ENCODE measurements at places on chromosomes 1 and 21.
A peak's percentile ranks its signal among the peaks of the same experiment; 100 is the strongest.

DNA sequence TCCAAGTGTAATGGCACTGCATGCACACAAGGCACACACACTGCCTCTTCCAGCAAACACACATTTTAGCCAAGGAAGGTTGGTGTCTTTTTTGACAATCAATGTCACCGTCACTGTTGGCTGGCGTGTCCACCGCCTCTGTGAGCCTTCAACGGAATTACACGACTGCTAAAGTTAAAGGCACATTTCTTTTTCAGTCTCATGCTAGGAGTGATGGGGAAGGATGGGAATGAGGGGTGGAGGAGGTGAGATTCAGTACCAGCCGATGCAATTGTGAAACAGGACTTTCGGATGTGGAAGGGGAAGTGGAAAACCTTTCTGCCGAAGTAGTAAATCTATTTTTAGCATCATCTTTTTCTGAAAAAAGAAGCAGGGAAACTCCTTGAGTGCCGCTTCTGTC is 1.4 kb downstream of the ELAVL4 start:
- DNase-seq: no peak

GRCh38 chr1:113459279-113459678 is 69.0 kb downstream of the MAGI3 start:
- no peak for DNase-seq

GRCh38 chr1:162384601-162385279 is 3.2 kb downstream of the C1orf226 start:
- no peak for DNase-seq

GRCh38 chr1:204417074-204417997 is 5.7 kb upstream of the PPP1R15B start:
- no peak for DNase-seq

- no peak for DNase-seq
Measured at GRCh38 chr1:172430128-172430454, 9.6 kb downstream of the C1orf105 start.

DNA sequence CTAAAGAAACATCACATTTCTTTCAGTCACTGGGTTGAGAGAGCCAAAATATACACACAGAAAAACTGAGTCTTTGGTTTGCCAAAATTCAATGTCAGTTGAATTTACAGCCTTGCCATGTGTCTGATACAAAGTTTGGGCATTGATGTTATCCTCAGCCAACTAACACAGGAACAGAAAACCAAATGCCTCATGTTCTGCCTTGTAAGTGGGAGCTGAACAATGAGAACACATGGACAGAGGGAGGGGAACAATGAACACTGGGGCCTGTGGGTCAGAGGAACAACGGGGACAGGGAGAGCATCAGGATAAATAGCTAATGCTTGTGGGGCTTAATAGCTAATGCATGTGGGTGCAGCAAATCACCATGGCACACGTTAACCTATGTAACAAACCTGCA is 39.6 kb upstream of the C21orf91 start:
- no peak for DNase-seq

DNA sequence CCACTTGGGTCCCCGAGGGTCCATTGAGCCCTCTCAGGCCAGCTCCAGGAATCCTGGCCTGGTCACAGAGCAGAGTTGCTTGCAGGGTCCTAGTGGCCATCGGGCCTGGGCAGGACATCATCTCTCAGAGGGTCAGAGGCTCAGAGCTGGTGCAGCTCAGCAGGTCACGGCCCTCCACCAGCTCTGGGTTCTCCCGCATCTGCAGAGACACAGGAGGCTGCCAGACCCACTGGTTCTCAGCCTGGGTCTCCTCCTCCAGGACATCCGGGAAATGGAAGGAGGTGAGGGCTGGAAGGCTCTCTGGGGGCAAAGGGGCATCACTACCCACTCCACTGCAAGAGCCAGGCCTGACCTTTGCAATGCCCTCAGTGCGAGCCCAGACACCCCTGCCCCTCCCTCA is 6.5 kb downstream of the TMEM54 start:
- DNase-seq: no peak

DNA sequence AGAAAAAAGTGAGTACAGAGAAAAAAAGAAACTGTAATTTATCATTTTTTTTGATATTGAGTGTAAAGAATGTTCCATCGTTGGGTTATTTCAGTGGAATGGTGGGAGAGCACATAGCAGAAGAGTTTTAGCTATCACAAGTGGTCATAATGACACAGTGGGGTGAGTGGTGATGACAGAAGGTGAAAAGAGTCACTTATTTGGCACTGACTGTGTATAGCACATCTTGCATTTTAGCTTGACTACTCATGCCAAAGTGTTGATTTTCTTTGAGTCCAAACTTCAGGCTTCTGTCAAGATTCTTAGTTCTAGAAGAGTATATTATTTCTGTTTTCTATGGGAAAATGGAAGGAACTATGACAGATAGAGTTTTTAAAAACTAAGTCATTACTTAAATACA is 261.2 kb downstream of the GRIK1 start:
- DNase-seq: no peak

DNA sequence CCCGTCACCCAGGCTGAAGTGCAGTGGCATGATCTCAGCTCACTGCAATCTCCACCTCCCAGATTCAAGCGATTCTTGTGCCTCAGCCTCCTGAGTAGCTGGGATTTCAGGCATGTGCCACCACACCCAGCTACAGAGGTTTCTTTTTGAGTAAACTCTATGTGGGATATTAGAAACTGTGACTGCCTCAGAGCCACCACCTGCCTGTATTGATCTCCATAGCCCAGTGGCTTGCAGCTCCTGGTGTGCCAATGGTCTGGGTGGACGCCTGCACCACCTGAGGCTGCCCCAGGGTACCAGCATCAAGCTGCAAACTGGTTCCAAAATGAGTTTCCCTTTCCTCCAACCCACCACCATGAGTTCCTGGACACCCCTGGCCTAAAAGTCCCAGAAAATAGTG is 89.7 kb upstream of the SLC44A3 start:
- no peak for DNase-seq

DNA sequence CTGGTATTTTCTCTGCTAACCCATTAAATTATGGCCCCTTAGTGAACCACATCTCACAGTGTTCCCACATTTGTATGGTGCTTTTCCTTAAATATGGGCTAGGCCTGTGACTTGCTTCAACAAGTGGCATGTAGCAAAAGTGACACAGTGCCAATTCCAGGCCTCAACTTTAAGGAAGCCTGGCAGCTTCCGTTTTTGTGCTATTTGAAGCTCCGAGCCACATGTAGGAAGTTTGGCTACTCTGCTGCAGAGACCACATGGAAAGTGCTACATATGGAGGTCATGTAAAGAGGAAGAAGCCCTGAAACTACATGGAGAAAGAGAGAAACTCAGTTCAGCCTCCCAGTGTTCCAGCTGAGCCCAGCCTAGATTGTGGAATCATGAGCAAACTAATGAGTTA is 28.5 kb upstream of the DR1 start:
- no peak for DNase-seq

DNA sequence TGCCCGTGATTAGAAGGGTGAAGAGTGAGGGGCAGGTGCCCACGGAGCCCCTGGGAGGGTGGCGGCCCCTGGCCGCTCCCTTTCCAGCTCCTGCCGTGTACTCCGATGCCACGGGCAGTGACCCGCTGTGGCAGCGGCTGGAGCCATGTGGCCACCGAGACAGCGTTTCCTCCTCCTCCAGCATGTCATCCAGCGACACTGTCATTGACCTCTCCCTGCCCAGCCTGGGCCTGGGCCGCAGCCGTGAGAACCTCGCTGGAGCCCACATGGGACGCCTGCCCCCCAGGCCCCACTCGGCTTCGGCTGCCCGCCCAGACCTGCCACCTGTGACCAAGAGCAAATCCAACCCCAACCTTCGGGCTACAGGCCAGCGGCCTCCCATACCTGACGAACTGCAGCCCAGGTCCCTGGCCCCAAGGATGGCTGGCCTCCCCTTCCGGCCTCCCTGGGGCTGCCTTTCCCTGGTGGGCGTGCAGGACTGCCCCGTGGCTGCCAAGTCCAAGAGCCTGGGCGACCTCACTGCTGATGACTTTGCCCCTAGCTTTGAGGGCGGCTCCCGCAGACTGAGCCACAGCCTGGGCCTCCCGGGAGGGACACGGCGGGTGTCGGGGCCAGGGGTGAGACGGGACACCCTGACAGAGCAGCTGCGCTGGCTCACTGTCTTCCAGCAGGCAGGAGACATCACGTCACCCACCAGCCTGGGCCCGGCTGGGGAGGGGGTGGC is 22.0 kb downstream of the PANK4 start:
- DNase-seq: no peak

DNA sequence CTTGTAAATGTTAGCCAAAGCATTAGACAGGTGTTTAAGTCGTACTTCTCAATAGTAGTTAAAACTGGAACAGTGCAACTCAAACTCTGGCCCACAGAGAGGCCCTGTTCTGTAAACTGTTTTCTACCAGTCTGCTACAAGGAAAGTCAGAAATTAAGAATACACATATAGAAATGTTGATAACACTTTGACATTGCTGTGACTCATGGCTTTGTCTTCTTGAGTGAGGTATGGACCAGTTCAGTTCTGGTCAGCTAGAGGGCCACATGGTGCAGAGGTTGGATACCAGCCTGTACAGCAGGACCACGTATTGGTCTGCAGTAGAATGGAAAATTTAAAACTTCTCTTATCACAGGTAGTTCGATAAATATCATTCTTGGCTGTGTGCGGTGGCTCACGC is 22.3 kb downstream of the ZBTB8B start:
- no peak for DNase-seq

GRCh38 chr1:226309398-226310244 is 657 bp upstream of the LIN9 start:
- no peak for DNase-seq

GRCh38 chr1:2276803-2277580 is 48.9 kb downstream of the SKI start:
- DNase-seq: no peak

GRCh38 chr1:43564551-43565348 is 34.1 kb downstream of the PTPRF start:
- no peak for DNase-seq

DNA sequence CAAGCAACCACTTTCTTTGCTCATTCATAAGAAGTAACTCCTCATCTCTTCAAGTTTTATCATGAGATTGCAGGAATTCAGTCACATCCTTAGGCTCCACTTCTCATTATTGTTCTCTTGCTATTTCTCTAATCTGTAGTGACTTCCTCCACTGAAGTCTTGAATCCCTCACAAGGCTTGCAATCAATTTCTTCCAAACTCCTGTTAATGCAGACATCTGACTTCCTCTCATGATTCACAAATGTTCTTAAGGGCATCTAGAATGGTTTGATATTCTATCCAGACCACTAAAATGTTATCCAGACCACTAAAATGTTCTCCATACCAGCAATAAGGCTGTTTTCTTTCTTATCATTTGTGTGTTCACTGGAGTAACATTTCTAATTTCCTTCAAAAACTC is 528.1 kb downstream of the DPYD start:
- no peak for DNase-seq

GRCh38 chr1:184664042-184664660 is 90.5 kb downstream of the EDEM3 start:
- peak; percentile 35 for DNase-seq

- DNase-seq: no peak
Measured at GRCh38 chr1:212218911-212219310, 66.3 kb upstream of the PPP2R5A start.

- DNase-seq: no peak
Measured at GRCh38 chr1:31122101-31122735, 56.7 kb upstream of the PUM1 start.

DNA sequence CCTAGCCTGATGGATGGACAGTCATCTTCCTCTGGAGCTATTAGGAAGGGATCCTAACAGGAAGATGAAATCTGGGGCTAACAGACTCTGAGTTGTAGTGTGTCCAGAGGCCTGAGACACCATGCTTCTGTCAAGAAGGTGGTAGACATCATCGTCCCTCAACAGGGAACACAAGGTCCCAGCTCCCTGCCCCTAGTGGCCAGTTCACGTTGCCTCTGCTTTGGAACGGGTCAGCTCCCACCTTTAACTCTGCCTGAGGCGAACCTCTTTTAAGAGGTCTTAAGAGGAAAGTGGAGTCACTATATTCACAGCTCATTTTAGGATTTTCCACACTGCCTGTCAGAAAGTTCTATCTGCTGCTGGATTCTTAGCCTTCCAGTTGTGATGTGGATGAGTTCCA is 28.3 kb downstream of the LRRC71 start:
- DNase-seq: no peak

DNA sequence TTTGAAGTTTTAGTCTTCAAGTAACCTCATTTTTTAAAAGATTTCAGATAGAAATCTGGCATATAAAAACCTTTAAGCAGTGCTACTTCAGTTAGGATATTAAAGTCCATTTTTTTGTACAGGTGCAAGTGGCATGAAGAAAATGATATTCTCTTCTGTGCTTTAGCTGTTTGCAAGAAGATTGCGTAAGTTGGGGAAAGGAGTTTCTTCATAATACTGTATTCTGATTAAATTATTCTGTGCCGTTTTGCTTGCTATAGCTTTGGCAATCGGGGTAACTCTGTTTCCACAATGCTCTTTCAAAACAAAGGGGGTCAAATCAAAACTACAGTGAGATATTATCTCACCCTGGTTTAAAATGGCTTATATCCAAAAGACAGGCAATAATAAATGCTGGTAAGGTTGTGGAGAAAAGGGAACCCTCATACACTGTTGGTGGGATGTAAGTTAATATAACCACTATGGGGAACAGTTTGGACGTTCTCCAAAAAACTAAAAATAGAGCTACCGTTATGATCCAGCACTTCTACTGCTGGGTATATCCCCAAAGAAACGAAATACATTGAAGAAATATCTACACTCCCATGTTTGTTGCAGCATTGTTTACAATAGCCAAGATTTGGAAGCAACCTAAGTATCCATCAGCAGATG is 27.1 kb downstream of the MAEL start:
- DNase-seq: no peak

GRCh38 chr1:55639051-55639450 is 423.9 kb upstream of the USP24 start:
- no peak for DNase-seq

All from activated CD4-positive, alpha-beta T cell treated with anti-CD3 and anti-CD28 coated beads for 24 hours (primary cell).